ENCODE measurements at places on chromosomes 2 and 18.
A peak's percentile ranks its signal among the peaks of the same experiment; 100 is the strongest.

DNA sequence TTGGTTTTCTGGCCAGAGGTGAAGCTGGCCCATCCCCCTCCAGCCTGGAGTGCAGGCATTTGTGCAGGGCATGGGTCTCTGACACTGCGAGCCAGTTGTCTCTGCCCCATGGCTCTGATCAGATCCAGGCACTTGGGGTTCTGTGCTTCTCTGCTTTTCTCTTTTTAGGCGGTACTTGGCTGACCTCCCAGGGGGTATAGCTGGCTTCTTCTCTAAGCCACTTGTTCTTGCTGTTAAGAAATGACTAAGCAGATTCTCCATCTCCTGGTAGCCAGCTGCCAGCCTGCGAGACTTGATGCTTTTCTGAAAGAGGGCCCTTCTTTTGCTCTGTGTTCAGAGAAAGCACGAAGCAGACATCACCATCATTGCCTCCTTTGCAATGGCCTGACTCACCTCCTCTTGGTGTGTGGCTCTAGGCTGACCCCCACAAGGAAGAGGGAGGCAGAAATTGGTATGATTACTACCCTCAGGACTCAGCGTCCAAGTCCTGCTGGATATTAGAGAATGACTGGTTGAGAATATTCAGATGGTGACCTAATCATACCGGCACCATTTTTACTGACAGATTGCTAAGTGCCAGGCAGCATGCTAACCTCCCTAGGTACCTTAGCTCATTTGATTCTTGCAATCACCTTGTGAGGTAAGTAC lies 32.7 kb downstream of the TNP1 start:
- peak; percentile 54 for DNase-seq

GRCh38 chr2:218927422-218927821 lies 32.0 kb upstream of the CDK5R2 start:
- DNase-seq, result no peak

- no peak for DNase-seq
Measured at GRCh38 chr18:73741946-73742345, 405.7 kb downstream of the FBXO15 start.

GRCh38 chr2:112108178-112108832 lies 29.9 kb upstream of the FBLN7 start:
- no peak for DNase-seq

- no peak for DNase-seq
Measured at GRCh38 chr2:195721042-195721441, 64.0 kb downstream of the SLC39A10 start.

GRCh38 chr2:72993147-72993932 lies 76.0 kb downstream of the EMX1 start:
- peak; percentile 20 for DNase-seq

DNA sequence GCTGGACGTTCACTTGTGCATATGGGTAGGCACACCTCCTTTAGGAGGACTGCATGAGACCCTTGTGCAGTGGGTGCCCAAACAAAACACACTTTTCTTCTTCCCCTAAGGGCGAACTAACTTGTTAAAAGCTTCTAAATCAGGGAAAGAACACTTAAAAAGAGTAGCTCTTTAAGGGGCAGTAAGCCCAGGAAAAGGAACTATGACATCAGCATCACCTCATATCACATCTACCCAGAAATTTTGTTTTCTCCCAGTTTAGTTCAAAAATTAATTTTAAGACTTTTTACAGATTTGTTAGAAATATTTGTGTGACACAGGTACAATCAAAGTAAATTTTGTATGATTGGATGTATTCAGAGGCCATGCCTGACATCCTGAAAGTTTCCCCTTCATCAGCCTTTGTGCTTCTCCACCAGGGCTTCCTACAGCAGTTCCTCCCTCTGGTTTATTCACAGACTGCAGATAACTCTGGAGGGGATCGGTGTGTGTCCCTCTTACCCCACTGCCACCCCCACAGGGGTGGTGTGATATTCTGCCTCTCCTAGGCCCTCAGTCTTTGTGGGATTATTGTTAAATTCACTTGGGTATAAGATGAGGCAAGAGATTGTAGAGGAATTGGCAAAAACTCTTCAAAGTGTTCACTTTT lies 27.6 kb downstream of the BCL2L11 start:
- no peak for DNase-seq

- DNase-seq, result no peak
Measured at GRCh38 chr2:177568893-177569292, 176.3 kb downstream of the AGPS start.

DNA sequence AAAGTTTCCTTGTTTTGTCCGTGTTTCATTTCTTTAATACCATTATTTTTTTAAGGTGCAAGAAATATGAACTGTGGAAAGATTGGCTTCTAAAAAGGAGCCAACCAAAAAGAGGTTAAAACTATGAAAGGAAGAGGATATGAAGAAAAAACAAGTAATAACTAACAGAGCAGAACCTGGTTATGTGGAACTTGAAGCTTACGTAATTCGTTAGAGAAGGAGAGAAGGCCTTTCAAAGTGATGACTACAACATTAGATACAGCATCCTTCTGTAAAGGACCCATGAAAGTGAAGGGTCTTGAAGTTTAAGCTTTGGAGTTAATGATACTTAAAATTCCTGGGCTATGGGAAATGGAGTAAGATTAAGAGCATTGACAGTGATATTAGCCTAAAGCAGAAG lies 84.5 kb downstream of the ANKRD12 start:
- peak; percentile 55 for DNase-seq

GRCh38 chr2:28359222-28360057 lies 33.2 kb upstream of the FOSL2 start:
- DNase-seq, result peak; percentile 41

- peak; percentile 14 for DNase-seq
Measured at GRCh38 chr2:15826273-15826717, 114.1 kb upstream of the MYCN start.

DNA sequence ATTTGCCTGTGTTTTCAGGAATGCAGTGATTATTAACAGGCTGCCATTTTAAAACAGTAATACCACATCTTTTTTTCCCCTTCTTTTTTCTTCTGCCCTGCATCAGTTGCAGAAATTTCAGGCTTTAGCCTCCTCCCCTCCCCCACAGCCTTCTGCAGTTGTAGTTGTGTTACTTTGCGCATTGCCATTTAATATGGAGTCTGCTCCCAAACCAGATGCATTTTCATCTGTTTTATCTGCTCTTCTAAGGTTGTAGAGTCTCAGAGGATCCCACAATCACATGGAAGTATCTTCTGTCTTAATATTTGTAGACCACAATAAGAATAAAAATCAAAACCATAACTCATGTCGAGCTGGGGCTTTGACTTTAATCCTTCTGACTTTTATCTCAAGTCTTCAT lies 3.8 kb downstream of the ASXL3 start:
- no peak for DNase-seq

GRCh38 chr2:98508709-98509066 lies 64.0 kb downstream of the INPP4A start:
- DNase-seq, result no peak

DNA sequence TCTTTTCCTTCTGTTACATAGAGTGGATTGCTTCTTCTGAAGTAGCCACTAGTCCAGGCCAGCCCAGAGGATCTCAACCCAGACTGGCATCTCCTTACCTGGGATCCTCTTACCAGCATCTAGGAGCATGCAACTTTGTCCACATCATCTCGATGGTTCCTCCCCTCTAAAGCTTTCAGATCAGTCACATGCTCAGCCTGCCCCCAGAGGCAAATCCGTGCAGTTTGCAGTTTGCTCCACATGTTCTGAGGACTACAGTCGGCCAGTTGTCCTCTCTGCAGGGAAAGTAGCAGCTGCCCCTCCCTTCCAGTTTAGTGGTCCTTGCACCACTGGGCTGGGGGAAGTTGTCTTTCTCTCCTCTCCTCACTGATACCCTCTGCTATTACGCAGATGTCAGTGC lies 259.8 kb upstream of the APCDD1 start:
- DNase-seq, result no peak

DNA sequence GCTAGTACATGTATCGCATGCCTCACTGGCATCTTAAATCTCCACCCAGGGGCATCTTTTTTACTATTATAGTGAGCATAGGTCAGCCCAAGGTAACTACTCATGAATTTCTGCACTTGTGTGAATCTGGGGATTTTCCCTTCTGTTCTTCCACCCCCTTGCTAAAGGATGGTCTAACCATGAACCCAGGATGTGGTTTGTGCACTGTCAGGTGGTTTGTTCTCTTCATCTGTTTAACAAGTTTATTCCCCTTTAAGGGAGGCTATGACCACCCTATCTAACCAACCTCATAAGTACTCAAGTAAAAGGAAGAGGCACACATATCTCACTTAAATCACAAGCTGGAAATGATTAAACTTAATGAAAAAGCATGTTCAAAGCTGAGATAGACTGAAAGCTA lies 243.0 kb downstream of the RPRM start:
- DNase-seq, result no peak

GRCh38 chr2:178512484-178512883 lies 32.2 kb downstream of the PLEKHA3 start:
- DNase-seq, result peak; percentile 77

- DNase-seq, result no peak
Measured at GRCh38 chr2:191010887-191011885, 2.8 kb downstream of the STAT1 start.

GRCh38 chr2:144405982-144406788 lies 113.7 kb downstream of the ZEB2 start:
- DNase-seq, result no peak

DNA sequence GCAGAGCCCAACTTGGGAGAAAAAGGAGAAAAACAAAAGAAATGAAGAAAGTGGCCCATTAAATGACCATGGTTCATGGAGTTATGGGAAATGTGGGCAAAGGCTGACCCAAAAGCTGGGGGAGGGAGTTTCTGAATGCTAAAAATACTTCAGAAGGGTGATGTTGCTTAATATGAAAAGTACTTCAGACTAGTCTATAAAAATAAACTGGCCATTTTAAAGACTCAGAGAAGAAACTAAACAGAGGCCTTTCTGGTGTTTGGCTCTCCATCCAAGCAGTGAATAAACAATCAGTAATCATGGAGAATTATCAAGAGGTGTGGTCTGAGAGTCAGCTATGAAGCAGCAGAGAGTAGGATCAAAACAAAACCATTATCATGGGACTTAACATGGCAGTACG lies 160.8 kb upstream of the MAPRE2 start:
- DNase-seq, result no peak

DNA sequence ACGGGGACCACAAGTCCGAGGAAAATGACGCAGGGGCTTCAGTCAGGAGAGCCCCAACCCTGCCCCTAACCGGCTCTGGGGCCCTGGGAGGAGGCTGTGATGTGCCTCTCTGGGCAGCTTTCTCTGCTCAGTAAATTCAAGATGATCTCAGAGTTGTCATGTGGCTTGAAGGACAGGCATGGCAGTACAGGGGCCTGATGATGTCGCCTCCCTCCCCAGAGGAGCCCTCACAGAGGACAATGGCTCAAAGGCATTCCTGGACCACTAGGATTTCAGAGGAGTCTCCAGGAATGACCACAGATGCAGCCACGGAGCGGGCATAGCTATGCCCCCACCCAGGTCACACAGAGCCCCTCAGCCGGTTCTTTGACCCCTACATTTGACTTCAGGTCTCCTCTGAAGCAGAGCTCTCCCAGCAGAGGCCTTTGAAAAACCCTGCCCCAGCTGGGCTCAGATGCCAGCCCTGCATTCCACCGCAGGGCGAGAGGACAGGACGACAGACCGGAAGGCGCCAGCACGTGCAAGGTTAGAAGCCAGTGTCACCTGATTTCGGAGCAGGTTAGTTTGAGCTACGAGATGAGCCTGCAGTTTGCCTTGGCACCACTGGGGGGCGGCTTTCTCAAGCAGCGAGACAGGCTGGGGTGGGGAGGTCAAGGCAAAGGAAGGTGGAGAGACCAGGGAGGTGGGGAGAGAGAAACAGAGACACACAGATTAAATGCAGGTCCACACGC lies 39.2 kb downstream of the BIN1 start:
- peak; percentile 83 for DNase-seq

- DNase-seq, result no peak
Measured at GRCh38 chr2:33111002-33111446, 164.3 kb downstream of the LTBP1 start.

DNA sequence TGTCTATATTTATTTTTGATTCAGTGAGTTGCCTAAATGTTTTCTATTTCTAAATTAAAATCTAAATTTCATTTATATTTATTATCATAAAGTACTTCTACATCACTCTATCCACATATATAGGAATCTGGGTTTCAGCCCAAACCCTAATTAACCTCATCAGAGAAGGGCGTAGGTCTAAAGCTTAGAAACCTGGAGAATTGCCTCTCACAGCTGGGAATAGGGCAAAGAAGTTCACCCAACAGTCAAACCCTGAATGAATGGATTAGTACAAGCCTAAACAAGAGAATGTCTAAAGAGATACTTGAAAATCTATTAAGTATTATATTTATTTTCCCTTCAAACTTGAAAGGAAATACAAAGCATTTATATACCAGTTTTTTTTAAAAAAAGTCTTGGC lies 26.2 kb downstream of the TFPI start:
- no peak for DNase-seq

DNA sequence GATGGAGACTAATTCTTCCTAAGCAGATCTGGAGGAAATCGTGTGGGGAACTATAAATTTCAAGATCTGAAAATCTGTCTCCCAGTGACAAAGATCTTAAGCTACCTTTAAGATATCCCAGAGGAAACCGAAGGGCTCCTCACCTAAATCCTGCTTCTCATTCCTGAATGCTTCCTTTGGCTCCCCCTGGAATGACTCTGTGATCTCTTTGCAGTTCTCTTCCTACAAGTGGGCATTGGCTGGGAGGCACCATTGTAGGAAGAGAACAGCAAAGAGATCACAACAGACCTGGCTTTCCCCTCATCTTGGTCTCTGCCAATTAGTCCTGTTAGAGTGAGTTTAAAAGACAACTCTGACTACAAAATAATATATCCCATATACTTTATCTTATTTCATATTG lies 70.0 kb upstream of the KCNH7 start:
- no peak for DNase-seq

Data from kidney tubule cell (primary cell).